ENCODE measurements at places on chromosomes 4 and X.
A peak's percentile ranks its signal among the peaks of the same experiment; 100 is the strongest.

DNA sequence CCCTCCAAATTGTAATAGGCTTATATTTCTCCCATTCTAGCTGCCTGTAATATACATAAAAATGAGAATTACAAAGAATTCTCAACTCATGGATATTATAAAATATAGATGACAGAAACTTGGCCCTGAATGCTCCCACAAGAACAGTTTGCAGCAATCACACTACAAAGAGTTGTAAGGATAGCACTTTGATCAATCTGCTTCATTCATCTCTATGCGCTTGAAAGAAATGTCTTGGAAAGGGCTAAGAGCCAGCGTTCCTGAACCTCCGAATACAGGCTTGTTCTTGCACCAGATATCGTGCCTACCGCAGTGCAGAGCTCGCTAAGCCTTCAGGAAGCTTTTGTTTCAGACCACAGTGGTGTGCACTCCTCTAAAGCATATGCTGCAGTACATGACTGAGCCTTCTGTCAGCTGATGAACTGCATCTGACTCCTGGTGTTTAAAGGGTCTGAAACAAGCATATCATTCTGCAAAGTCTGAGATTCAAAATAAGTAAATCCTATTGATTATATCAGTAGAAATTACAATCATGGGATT is 417.6 kb upstream of the ZFP42 start:
- DNase-seq, result no peak

DNA sequence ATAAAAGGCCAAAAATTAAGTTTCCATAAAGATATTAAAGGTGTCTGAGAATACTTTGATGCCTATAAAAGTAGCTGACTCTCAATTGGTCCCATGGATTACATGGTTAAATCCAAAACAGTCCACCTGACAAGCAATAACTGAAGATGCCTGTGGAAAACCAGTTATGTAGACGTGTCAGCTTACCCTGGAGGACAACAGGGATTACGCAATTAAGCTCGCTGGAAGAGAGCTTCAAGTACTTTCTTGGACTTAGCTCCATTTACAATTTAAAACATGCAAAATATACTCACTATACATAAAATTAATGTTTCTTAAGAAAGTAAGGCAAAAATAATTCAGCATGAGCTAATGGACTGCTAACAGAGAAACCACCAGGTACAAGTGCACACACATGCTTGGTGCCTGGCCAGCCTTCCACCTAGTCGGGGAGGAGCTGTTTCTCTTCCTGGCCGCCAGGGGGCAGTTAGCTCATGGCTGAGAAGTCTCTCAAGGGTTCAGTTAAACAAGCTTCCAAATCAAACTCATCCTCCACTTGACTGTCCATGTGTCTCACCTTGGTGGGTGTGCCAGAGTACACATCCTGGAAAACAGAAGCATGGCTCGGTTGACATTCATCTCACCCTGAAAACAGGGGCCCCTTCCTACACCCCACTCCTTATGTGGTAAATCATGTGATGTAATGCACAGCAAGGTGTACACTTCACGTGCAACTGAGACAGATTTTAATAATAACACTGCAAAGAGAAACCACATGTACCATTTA is 9.2 kb upstream of the FAM53A start:
- peak; percentile 65 for DNase-seq

DNA sequence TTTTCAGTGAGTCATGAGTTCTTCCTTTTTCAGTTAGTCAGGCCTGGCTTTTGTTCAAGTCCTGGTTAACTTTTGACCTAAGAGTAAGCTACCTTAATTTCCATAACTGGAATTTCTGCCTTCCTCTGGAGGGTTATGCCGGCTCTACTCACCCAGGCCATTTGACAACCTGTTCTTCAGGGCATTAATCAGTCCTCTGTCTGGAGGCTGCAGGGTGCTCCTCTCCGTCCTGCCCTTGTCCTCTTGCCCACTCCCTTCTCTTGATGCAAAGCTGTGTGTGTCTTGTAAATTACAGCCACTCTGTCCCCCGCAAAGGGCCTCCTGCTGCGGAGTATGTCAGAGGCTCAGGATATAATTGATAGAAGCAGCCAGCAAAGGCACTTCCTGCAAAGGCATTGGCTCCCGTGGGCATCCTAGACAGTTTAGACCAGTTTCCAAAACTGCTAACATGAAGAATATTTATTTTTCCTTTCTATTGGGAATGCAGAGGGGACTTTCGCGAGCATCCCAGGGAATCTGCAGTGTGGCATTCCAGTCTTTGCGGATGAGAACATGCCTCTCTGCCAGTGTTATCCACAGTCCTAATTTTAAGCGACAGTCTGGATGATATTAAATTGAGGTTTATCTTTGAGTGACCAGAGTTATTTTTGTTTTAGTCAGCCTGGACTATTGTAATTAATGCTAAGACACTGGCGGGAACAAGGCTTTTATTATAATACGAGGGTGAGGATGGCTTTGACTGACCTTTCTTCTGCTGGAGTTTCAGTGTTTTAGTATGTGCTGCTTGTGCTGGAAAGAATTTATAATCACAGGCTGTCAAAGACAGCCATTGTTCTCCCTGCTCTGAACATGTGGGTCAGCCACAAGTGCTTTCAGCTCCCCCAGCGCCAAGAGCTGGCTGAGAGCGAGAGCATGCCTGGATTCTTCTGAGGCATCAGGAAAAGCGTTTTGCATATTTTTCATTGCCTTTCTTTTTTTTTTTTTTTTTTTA is 74.2 kb downstream of the LIMCH1 start:
- no peak for DNase-seq

DNA sequence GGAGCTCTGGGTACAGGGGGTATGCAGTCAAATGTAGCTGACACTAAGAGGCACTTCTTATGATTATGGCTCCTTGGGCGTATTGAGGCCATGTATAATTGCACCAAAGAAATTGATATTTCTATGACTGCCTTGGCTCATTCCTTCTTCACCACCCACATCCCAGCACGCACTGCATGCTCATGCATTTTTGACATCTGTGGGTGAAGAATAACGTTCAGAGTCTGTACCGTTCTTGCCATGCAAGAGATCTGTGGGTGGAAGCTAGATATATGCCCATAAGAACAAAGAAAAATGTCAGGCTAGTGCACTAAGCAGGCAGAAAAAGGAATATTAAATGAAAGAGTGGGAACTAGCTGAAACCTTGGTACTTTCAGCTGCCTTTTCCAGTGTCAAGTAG is 93.4 kb downstream of the EMCN start:
- DNase-seq, result no peak

- DNase-seq, result no peak
Observed at GRCh38 chrX:118484216-118484903, 11.3 kb upstream of the DOCK11 start.

GRCh38 chr4:82903737-82904136 is 3.2 kb downstream of the THAP9 start:
- no peak for DNase-seq

DNA sequence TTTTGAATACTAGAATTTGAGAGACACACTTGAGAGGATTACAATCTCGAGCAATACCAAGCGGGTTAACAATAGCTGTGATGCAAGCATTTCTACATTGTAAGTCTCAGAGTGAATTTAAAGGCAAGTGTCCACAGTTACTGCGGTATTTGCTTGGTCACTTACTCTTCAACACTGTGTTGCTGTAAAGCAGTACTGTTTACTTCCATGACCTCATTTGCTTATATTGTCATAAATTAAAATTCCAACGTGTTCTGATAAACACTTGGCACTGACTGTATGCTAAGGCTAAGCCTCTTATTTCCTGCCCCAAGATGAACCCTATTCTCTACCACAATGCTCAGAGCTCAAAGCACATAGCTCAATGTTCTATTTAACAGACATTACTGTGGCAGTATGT is 11.1 kb downstream of the EXOC1L start:
- no peak for DNase-seq

DNA sequence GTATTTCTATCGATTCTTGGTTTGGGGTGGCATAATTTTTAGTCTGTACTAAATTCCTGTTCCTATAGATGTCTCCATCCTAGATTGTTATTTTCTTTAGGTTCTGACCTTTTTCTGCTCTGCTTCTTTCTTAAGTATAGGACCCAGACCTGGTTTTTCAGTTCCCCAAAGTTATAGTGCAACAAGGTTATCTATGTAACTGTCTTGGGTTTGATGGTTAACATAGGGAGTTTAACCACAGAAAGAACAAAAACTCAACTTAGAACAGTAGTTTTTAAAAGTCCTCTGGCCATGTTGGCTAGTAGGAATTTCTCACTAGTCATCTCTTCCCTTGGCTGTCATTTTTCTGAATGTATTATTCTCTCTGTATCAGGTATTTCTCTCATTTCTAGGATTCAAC is 38.8 kb upstream of the MAD2L1 start:
- no peak for DNase-seq

DNA sequence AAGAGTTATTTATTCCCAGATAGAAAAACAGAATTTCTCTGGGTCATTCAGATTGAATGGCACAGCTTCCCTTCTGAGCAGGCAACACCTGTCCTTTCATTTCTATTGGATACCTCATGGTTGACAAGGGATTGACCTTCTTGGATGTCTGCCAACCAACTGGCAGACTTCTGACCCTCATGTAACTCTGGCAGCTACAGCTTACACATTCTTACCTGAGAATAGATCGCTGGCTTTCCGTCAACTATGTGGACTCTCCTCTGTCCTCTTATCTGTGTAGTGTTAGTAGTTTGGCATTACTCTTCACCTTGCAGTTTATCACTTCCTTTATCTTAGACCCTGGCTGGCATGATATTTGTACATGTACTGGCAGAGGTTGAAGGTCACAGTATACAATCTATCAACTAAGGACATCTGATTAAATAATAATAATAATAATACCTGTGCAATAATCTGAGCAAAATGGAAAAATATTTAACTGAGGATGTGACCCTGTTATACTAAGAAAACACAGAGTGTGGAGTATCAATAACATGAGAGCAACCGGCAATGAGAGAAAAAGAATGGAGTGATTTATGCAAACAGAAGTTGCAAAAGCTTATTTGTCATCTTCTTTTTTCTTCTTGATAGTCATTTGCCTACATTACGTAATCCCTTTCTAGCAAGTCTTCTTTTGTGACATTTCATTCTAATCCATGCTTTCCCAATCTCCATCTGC is 1118.2 kb downstream of the ARAP2 start:
- DNase-seq, result peak; percentile 7

Data from HuH-7.5 (cell line).